HuH-7 (cell line): ENCODE measurements at places on chromosomes 12 and 14.
A peak's percentile ranks its signal among the peaks of the same experiment; 100 is the strongest.

DNA sequence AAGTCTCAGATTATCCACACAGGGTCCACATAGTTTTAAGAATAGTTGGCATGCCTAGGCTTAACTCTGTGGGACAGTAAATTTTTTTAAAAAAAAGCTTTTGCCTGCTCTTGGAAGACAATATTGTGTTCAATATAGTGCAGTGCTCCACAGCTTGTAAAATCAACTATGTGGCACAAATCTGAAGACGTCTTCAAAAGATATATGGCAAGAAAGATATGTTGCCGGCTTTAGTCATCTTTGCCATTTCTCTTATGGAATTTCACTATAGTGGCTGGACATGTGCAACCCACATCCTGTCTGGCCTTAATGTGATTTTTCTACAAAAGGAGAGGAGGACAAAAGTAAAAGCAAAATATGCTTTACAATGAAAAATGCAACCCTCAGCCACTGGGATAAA is 90.5 kb downstream of the MGST1 start:
- DNase-seq = no peak

- no peak for DNase-seq
Measured at GRCh38 chr14:94052199-94052598, 26.1 kb downstream of the OTUB2 start.

DNA sequence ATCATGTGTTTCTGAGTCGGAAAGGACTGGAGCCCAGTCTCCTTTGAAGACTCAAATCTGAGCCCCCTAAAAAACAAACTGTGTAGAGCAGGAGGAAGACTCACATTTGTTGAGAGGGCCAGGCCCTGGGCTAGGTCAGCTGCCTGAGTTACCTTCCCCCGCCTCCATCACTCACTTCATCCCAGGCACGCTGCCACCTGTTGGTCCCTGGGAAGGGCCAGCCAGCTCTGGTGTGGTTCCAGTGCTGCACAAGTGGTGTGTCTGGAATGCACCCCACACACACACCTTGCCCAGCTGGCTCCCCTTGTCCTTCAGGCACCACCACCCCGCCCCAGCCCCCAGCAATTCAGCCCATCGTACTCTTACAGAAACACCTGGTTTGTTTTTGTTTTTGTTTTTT is 9.0 kb downstream of the MVK start:
- peak; percentile 59 for DNase-seq

DNA sequence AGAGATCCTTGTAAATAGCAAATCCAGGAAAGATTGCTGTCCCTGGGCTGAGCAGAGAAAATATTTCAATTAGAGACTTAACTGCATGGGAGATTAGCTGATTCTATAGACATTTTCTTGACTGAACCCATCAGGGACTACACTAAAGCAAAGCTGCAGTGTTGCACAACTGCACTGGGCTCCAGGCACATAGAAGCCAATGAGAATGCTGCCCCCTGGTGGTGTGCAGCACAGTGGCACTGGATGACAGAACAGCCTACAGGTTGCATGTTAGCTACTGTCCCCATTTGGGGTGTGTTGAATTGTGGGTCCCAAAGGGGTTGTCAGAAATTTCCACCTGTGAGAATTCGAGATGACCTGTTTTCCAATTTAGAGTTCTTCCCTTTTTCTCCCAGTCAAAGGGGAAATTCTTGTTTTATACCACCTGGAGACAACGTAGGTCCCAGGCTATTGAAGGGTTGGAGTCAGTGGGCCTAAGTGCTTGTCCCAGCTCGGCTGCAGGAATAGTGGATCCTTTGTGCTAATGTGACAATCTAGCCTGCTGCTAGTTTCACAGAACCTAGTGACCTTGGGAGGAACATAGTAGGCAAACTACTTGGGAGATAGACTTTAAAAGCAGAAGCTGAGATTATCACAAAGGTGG is 114.7 kb downstream of the SLC8A3 start:
- peak; percentile 69 for DNase-seq

- DNase-seq = no peak
Measured at GRCh38 chr14:24237463-24237955, 4.8 kb downstream of the GMPR2 start.

GRCh38 chr14:36091096-36091495 is 85.4 kb downstream of the PTCSC3 start:
- peak; percentile 37 for DNase-seq
